CD4-positive, alpha-beta T cell treated with Interleukin-15 for 4 hours (primary cell): ENCODE measurements at places on chromosomes 2 and 18.

GRCh38 chr2:232237464-232237863 is 141.1 kb upstream of the ALPP start:
- no peak for DNase-seq

GRCh38 chr2:8627019-8627691 is 54.7 kb upstream of the ID2 start:
- no peak for DNase-seq

GRCh38 chr2:145253492-145253891 is 733.6 kb upstream of the ZEB2 start:
- DNase-seq = no peak

DNA sequence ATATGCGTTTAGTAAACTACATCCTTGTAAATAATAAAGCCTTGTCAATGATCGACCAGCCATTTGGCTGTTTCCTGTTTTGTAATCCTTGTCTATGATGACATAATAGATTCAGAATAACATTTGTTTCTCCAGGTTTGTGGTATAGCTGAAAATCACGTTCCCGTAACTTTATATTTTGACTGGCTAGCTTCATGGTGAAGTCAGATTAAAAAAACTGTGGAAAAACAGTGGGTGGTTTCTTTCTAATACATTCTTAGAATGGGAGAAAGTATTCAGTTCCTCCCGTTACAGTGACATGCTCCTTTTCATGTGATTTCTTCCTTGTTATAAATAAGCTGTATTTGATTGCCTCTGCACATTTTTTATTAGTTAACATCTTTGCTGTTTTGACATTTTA is 366.9 kb downstream of the NYAP2 start:
- DNase-seq = no peak

GRCh38 chr2:140600116-140600515 is 1530.7 kb downstream of the LRP1B start:
- no peak for DNase-seq

DNA sequence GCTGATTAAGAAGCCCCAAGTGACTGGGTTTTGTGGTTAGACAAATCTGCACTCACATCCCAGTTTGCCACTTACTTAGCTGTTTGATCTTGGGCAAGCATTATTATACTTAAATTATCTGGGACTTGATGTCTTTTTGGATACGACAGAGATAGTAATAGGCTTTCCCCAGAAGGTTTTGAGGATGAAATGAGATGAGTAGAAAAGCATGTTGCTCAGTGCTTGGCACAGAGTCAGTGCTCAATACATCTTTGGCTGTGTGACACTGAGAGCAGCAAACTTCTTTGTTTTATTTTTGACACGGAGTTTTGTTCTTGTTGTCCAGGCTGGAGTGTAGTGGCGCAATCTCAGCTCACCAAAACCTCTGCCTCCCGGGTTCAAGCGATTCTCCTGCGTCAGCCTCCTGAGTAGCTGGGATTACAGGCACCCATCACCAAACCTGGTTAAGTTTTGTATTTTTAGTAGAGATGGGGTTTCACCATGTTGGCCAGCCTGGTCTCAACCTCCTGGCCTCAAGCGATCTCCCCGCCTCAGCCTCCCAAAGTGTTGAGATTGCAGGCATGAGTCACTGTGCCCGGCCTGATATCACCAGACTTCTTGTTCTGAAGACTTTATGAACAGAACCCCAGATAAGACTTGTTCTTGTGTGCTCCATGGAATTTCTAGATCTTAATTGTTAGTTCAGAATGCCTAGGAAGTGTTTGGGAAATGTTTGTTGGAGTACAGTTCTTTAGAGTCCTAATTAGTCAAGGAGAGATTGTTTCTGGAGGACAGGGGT is 521.2 kb downstream of the SLC4A3 start:
- DNase-seq = no peak

DNA sequence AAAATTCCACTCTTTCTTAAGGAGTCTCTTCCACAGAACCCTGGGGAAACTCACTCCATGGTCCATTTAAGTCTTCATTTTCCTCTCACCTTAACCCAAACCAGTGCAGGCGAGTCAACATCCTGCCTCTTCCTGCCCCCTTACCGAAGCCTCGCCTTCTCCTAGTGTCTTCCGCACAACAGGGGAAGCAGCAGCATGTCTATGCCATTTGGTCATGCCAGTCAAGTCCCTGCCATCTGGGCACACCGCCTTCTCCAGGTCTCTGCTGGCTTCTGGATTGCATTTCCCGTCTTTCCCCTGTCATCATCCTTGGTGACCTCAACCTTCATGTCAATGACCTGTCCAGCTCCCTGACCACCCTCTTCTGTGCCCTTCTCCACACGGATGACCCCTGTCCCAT is 77.3 kb upstream of the FZD7 start:
- no peak for DNase-seq

DNA sequence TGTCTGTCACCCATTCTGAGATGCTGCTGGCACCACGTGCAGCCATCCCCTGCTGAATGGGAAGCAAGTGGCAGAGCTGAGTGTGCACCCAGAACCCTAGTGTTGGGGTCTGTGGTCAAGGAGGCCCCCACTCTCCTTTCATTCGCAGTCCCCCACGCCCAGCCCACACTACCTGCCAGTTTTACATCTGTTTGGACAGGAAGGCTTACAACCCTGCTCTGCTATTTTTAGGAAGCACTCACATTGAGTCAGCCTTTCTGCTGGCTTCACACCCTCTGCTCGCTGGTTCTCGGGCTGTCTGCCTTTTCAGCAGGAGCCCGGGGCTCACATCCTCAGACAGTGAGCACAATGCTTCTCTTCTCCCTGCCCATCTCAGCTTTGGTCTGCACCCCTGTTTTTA is 10.7 kb upstream of the ADCY3 start:
- no peak for DNase-seq

DNA sequence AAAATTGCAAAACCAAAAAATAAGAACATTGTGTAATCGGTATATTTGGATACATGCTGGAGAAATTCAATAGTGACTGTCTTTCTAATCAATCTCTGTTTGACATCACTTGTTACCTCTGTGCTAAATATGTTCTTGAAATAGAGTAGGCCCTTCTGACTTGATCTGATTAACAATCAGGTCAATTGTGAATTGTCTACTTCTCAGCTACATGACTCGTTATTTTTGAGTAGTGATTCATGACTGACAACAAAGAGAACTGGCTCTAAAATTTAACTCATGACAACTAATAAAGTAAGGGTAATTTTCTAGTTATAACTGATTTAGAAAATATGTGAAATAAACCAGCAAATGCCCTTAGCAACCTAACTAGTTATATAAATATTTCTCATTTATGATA is 312.1 kb downstream of the TMX3 start:
- no peak for DNase-seq

GRCh38 chr2:53826030-53826410 is 33.7 kb downstream of the GPR75 start:
- DNase-seq = no peak

- no peak for DNase-seq
These were observed 4.4 kb upstream of the ASB1 start for GRCh38 chr2:238422285-238422684.

DNA sequence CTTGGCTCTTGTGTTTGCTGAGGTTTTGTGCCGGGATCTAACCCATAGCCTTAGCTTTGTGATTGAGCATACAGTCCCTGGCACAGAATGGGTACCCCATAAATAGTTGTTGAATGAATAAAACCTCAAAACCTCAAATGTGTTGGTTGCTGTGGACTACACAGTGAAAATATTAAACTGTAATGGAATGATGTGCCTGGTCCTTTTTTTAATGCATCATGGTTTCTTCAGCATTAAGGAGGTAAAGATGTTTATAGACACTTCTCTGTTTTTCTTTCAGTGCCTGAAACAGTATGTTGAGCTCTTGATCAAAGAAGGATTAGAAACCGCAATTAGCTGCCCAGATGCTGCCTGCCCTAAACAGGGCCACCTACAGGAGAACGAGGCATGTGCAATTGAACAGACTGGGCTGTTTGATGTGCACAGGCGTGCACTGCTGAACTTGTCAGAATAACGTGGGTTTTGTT is 97.0 kb downstream of the RNF144A start:
- peak; percentile 42 for DNase-seq

GRCh38 chr2:8536686-8537561 is 144.9 kb upstream of the ID2 start:
- no peak for DNase-seq

DNA sequence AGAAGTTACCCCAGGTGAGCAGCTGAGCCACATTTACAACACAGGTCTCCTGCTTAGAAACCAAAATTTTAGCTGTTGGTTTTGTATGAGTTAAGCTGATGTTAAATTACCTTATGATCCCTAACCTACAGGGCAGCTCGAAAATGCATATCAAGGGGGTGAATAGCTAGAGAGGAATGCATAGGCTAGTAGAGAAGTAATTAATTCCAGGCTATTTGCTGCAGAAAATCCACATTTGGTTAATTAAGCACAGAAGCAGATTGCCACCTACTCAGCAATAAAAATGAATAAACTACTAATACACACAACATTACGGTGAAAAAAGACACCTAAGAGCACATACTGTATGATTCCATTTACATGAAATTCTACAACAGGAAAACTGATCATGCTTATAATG is 91.4 kb downstream of the OSBPL1A start:
- no peak for DNase-seq

DNA sequence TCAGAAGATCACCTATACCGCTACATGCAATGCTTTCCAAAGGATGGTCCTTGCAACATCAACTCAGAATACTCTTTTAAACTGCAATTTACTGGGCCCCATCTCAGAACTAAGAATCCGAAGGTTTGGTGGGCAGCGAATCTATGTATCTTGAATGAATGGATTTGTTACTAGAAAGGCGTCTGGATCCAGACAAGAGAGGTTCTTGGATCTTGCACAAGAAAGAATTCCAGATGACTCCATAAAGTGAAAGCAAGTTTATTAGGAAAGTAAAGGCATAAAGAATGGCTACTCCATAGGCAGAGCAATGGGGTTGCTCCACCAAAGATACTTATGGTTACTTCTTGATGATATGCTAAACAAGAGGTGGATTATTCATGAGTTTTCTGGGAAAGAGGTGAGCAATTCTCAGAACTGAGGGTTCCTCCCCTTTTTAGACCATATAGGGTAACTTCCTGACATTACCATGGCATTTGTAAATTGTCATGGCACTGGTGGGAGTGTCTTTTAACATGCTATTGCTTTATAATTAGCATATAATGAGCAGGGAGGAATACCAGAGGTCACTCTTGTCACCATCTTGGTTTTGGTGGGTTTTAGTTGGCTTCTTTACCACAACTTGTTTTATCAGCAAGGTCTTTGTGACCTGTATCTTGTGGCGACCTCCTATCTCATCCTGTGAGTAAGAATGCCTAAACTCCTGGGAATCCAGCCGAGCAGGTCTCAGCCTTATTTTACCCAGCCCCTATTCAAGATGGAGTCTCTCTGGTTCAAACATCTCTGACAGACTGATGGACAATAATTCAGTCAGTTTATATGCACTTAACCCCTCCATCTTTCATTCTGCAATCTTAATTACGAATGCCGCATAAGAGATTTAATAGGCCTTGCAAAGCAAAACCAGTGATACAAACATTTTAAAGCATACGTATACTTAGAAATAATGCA is 7.5 kb upstream of the RMDN2 start:
- no peak for DNase-seq

DNA sequence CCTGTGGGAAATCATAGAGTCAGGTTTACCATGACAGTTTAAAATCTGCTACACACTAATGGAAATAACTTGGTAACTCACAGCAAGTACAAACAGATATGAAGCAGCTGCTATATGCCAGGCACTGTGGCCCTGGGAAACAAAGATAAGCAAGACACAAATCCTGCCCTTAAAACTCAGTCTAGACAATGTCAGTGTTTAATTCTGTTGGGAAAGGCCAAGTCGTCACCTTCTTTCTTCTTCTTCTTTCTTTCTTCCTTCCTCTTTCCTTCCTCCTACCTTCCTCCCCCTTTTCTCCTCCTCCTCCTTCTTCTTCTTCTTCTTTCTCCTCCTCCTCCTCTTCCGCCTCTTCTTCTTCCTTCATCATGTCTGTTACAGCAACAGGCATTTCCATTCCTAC is 26.8 kb downstream of the PLEK start:
- DNase-seq = no peak

- no peak for DNase-seq
These were observed 1.3 kb downstream of the ADI1 start for GRCh38 chr2:3517948-3518495.

DNA sequence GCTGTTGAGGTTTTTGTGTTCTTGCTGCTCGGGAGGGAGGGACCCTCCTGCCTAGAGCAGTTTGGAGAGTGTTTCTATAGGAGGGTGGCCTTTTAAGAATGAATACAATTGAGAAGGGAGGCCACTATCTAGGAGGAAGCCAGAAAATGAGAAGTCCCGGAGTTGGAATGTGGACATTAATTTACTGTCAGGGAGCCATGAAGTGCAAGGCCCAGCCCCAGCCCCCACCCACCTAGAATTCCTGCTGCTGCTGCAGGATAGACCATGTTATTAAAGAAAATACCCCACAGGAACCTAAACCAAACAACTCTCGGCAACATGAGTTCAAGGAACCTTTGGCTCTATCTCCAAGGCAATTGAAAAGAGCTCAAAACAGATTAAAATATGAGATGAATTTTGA is 46.0 kb downstream of the ZBTB7C start:
- no peak for DNase-seq

DNA sequence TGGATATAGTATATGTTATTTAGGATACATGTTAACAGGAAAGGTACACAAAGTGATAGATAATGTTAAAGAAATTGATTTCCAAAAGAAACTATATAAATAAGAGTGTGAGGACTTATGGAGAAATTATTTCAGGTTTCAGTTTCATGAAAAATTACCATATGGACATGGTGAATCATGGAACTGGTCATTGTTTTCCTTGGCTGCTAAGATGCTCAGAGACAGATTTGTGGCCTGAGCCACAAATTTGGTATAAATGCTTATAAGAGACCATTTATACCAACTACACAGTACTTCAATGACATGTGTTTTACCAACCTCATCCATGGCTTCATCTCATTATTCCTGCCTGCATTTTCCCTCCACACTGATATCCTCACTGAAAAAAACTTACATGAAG is 188.1 kb downstream of the FMNL2 start:
- DNase-seq = no peak

DNA sequence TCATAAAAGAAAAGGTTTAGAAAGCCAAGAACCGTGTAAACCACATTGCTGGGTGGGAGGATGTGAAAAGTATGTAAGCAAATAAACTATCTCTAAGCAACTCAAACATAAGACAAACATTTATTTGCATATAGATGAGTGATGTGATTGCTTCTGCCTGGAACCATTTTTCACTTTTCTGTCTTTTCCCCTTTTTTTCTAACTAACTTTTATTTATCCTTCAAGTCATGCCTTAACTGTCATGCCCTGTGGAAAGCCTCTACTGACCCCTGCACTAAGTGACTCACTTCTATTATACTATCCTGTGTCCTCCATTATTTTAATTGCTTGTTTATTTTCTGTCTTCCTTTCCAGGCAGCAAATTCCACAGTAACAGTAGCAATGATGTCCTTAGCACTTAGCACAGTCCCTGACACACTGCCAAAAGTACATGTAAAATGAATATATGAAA is 87.5 kb upstream of the CTAGE1 start:
- no peak for DNase-seq

DNA sequence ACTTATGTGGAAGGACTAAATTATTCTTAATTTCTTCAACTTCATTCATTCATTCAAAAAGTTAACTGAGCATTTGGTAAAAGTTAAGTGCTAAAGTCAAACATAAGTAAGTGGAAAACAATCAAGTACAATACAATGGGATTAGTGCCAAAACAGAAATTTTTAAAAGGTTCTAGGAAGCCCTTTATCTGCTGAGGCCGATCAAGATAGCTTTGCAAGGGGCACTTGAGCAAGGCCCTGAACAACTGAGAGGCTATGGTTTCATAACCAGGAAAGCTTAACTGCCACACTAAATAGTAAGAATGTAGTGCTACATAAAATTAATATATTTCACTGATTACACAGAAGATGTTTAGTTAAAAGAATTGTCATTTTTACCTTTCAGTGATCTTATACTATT is 76.5 kb downstream of the NOL10 start:
- DNase-seq = no peak
